ENCODE measurements at places on chromosomes 6 and 20. TPM values are rescaled to one million over a fixed set of nuclear protein-coding genes. Genes with fewer than 3 reads are reported as not detected.

Gene ADTRP
- 14.0 TPM for total RNA-seq

Gene PKIB
- total RNA-seq = 4.4 TPM

Gene PPP1R18
- 22.2 TPM for total RNA-seq

Gene PRICKLE4
- total RNA-seq = 2.4 TPM

Gene EPB41L2
- 187 TPM for total RNA-seq

Gene TRIM10
- 2.2 TPM for total RNA-seq

Gene TOMM34
- total RNA-seq = 4.8 TPM

Gene PRDM13
- not detected for total RNA-seq

Gene NELFE
- total RNA-seq = 46.1 TPM

Gene SIRPD
- 0.39 TPM for total RNA-seq

Gene PLCB1
- total RNA-seq = 23.8 TPM

Gene F13A1
- total RNA-seq = 106 TPM

Gene SNRPB
- 81.6 TPM for total RNA-seq

Gene PDE7B
- 5.1 TPM for total RNA-seq

Gene NRSN1
- 0.39 TPM for total RNA-seq

Gene PPIL6
- total RNA-seq = 4.1 TPM

Gene DDX43
- total RNA-seq = 0.30 TPM

Gene SRSF12
- 3.8 TPM for total RNA-seq

Gene ZNF391
- 3.0 TPM for total RNA-seq

Gene ISM1
- 11.2 TPM for total RNA-seq

Gene THBS2
- total RNA-seq = 393 TPM

Gene TSPO2
- 0.79 TPM for total RNA-seq

Gene CRIP3
- total RNA-seq = 1.1 TPM

Gene HLA-F
- 14.7 TPM for total RNA-seq

Gene SPDEF
- 0.89 TPM for total RNA-seq

Gene FBXO9
- total RNA-seq = 46.7 TPM

Gene BFSP1
- 1.3 TPM for total RNA-seq

Gene LEMD2
- 39.2 TPM for total RNA-seq

Gene KCNS1
- 0.49 TPM for total RNA-seq

Gene KPNA5
- total RNA-seq = 15.5 TPM

Gene GTSF1L
- total RNA-seq = not detected

Gene GJA10
- not detected for total RNA-seq

Gene CLVS2
- total RNA-seq = 0.10 TPM

Gene C20orf96
- total RNA-seq = 4.6 TPM

Gene MAPK13
- total RNA-seq = 29.5 TPM

Gene TCF15
- 0.49 TPM for total RNA-seq

Gene GPR6
- not detected for total RNA-seq

Gene ARFGEF2
- total RNA-seq = 28.4 TPM

Gene MROH8
- total RNA-seq = 1.7 TPM

Gene SIGLEC1
- 3.5 TPM for total RNA-seq

Gene CDK19
- total RNA-seq = 22.4 TPM

Gene FGD2
- total RNA-seq = 5.4 TPM

Gene GPR63
- 1.5 TPM for total RNA-seq

Gene ZNF337
- 16.9 TPM for total RNA-seq
